Amniotic epithelial cell (primary cell): ENCODE measurements at places on chromosomes 3 and 15.
A peak's percentile ranks its signal among the peaks of the same experiment; 100 is the strongest.

DNA sequence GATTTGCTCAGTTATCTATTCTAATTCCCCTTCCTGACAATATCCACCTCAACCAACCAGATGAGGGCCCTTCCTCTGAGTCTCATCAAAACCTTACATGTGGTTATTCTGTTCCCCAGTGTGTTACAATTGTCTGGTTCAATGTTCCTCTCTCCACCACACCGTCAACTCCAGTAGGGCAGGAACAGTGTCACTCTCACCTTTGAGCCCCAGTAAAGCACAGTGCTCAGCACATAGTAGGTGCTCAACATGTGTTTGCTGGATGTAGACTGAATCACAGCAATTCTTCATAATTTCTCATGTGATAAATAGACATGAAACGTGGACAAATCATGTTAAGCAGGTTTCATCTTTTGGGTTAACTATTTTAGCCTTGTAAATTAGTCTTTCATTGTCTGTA, 103.0 kb upstream of the EIF1B start:
- DNase-seq: no peak

DNA sequence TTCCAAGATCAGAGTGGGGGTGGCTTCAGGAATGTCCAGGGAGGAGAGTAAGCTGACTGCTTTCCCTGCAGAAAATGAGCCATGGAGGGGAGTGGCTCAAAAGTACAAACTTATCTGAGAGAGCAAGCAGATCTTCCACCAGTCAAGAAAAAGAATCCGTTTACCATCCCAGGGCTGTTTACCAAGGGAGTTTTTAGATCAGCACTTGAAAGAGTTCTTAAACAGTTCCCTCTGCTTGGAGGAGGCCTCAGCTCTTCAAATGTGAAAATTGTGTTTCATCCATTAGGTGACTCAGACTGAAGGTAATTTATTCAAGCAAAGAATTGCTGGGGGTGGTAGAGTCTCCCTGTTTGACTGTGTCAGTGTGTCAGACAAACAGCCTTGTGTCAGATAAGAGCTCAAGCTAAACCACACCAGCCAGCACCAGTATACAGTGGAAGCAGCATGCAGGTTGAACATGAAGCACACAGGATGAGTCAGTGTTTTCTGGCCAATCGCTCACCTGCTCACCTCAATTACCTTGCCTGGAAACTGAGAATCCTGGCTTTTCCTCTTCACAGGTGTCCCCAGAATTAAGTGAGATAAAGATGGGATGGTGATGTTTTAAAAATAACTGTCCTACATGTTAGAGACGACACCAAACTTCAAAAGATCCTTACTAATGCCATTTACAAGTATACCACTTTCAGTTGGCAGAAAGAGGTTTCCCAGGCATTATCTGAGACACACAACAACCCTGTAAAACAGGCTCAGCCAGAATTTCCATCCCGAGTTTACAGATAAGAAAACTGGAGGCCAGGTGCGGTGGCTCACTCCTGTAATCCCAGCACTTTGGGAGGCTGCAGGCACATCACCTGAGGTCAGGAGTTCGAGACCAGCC, 21.7 kb downstream of the SH3BP5 start:
- DNase-seq: peak; percentile 95

DNA sequence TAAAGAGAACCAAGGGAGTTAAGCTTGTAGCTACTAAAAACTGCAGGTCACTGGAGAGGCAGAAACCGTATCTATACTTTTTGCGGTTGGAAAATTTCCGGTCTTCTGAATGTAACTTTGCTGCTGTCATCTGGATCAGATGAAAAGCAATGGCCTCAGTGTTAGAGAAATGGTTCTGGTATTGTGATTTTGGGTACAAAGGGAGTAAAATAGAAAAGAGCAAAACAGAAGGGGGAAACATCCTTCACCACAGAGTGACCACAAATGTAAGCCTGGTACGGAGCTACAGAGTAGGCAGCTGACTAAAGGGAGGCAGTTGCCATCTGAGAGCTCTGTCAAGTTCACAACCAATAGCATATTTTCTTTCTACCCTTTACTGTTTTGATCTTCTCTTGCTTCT, 5.6 kb downstream of the CD96 start:
- no peak for DNase-seq

- no peak for DNase-seq
These were observed 22.4 kb downstream of the ACSBG1 start for GRCh38 chr15:78212008-78212407.

DNA sequence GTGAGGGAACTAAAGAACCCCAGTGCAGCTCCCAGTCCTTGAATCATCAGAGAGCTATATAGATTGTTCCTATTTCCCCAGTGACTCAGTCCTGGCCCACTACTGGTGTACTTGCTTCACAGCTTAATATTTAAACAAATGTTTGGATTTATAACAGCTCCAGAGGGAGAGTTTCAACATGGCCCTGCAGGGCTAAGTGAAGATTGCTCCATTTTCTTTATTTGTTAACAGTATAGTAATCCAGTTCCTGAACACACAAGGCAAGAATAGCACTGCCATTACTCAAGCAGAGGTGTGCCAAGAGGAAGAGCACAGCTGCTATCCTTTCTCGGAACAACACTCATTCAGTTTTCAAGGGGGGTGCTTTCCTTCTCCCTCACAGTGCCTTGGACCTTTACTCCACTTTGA, 6.5 kb downstream of the SQOR start:
- DNase-seq: peak; percentile 98

DNA sequence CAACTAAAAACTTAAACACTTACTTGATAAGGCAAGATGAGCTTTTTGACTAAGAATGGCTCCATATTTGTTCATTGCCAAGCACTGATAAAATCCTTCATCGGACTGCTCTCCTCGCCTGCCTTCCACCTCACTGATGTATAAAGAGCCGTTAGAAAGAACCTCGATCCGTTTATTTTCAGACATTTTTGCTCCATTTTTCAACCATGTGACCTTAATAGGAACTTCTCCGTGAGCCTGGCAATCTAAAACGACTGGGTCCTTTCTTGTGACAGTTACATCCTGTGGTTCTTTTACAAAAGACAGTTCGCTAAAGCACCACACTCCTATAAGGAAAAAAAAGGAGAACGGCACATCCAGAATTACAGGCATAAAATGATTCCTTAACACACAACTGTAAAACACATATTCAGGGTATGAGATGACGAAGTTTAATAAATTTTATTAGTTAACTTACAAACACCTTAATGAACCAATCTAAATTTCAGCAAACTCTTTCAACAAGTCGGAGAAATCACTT, 2.5 kb downstream of the PRTG start:
- no peak for DNase-seq

- DNase-seq: no peak
These were observed 18.2 kb upstream of the HRH1 start for GRCh38 chr3:11136116-11136515.

DNA sequence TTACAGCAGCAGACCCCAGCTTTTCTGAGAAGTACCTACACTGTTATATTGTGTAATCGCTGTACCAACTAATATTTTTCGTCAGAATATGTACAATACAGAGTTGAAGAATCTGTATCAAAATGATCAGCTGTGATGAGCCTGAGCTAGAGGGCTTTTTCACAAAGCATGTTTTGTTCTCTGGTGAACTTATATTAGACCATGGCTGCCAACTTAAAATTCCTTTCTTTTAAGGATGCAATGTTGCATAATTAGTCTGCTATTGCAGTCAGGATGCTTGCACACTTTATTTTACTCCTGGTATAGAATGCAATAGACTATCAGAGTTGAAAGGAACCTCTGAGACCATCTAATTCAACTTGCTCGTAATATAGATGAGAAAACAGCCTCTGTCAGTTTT, 127.8 kb downstream of the RBMS3 start:
- peak; percentile 16 for DNase-seq

DNA sequence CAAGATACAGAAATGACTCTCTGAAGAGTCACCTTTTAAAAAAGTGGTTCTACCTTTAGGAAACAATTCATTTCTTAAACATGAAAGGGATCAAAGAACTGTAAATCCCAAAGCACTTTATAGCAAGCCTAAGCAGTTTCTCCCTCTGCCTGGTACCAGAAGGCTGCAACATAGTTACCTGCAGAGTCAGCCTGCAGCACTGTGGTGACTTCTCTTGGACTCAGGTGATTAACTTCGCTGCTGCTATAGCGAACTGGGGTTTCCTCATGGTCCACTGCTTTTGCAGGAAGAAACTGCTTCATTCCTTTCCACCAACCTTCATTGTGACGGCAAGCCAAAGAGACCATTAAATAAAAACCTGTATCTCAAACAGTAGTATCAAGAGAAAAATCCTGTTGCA, 37.3 kb downstream of the ST3GAL6 start:
- DNase-seq: no peak

GRCh38 chr15:95919460-95919859, 411.0 kb upstream of the NR2F2 start:
- peak; percentile 21 for DNase-seq

- peak; percentile 81 for DNase-seq
These were observed 483.9 kb downstream of the RBMS3 start for GRCh38 chr3:29764603-29765254.

DNA sequence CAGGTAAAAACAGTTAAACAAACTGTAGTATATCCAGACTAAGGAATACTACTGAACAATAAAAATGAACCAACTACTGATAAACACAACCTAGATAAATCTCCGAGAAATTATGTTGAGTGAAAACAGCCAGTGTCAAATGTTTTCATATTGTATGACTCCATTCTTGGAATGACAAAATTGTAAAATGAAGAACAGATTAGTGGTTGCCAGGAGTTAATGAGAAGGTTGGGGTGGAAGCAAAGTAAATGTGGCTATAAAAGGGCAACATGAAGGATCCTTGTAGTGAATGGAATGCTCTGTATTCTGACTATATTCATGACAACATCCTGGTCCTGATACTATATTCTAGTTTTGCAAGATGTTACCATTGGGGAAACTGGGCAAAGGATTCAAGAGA, 27.5 kb upstream of the ACKR4 start:
- no peak for DNase-seq

DNA sequence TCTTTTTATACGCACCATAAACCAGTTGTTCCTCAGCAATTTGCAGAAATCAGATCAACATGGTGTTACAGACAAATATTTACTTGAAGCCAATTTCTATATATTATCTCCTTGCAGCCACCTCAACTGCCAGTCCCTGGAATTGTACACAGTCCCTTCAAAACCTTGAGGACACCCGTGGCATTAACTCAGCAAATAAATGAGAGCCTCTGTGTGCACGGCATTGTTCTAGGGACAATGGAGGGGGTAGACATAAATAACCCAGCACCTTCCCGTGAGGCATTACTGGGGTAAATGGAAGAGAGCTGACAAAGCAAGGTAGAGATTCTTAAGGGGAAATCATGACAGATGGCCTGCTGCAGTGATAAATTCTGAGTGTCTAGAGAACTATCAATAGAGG, 12.5 kb downstream of the TM2D3 start:
- no peak for DNase-seq

GRCh38 chr3:123692671-123693070, 107.8 kb upstream of the HACD2 start:
- DNase-seq: no peak

DNA sequence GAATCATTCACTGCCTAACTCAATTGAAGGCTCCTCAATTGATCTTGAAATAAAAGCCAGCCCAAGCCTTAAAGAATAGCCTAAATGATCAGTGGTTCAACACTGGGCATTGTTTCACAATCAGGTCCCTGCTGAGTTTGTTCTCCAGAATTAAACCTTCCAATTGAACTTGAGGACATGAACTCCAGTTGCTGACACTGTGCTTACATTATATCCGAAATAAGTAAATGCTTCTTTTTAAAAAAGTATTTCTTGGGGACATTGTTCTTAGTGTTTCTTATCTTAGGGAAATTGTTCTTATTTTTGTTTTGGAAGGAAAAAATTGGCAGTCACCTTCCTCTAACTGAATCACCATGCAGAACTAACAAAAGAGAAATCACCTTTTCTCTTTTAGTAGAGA, 450.2 kb downstream of the RBMS3 start:
- no peak for DNase-seq

GRCh38 chr3:113243846-113244245, 32.5 kb downstream of the BOC start:
- no peak for DNase-seq

GRCh38 chr3:34381243-34381642, 582.8 kb downstream of the PDCD6IP start:
- DNase-seq: no peak

DNA sequence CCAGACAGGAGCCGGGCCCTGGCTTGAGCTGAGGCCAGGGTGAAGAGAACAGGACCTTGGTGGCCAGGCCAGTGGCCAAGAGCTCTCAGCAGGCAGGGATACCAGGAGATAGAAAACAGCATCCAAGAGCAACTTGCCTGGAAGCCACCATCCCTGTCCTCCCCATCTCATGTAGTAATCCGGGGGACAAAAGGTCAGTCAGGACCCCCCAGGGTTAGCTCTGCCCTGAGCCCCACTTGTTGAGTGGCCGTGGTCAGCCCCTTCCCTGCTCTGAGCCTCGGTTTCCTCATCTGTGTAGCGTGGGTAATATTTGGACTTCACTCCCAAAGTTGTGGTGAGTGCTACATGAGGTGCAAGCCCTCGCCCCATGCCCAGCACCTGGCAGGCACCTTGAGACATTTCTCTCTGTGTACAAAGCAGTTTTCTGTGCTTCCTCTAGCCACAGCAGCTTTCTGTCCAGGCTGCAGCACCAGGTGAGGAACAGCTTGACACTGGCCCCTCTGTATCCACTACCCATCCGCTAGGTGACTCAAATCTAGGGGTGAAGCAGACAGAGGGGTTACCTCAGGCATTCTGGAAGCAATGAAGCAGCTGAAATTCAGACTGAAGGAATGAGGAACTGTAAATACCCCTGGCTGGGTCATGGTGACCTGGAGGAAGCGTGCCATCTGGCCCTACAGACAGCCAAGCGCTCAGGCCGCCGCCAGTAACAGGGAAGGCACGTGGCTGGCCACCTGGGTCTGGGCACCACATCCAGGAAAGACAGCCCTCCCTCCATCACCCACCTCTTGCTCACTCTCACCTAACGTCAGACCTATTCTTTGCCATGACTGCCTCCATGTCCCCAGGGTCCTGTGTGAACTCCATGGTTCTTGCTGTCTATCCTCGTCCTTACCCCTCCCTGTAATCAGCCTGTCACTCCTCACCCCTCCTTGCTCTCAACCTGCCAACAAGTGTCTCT, 6.7 kb downstream of the CISH start:
- no peak for DNase-seq

DNA sequence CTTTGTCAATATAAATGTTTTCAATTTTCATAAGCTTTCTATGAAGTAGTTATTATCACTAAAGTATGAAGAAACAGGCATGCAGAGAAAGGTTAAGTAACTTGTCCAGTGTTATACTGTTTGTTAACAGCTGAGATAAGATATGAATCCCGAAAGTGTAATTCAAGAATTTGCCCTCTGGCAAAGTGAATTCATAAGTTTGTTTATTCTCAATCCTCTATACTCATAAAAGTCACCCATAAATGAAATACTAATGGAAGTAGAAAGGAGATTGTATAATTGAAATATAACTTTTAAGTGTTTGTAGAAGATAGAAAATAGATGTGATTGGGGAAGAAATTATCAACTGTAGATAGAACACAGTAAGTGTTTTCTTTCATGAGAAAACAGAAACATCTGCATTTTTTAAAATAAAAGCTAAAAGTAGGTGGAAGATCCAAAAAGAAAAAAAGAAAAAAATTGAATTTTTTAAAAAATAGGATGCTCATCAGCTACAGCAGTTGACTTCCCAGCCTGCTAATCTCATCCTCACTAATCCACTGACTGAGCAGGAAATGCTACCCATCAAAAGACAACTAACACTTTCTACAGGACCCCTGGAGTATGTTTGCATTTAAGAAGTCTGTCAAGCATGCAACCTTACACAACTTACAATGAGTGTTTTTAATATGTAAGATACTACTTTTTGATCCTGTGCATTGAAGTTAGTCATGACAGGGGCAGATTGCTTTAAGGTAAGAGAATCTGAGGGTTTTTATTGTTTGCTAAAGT, 878.1 kb downstream of the SI start:
- DNase-seq: peak; percentile 3

GRCh38 chr3:159872374-159873109, 116.1 kb upstream of the IL12A start:
- peak; percentile 98 for DNase-seq
